ENCODE measurements at places on chromosomes 2 and 18.

- DNase-seq = no peak
These were observed 138.0 kb upstream of the ARHGAP28 start for GRCh38 chr18:6591491-6591890.

DNA sequence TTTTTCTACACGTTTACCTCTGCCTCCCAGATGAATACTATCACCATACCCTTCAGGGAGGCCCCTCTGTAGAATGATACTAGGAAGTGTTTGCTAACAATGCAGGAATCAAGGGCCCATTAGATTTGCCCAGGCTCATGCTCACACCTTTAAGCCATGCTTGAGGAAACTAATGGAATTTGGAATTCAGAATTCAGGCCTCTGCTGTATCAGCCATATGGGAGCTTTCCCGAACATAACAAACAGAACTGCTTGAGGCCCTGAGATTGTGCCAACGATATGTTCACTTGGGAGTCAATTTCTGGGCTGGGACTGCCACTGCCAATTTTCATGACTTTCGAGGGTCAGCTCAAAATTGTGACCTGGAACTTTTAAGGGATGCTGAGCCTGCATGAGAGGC, 282.5 kb downstream of the CLIP4 start:
- DNase-seq = no peak

- DNase-seq = no peak
These were observed 81.8 kb downstream of the RTP5 start for GRCh38 chr2:241951316-241951700.

DNA sequence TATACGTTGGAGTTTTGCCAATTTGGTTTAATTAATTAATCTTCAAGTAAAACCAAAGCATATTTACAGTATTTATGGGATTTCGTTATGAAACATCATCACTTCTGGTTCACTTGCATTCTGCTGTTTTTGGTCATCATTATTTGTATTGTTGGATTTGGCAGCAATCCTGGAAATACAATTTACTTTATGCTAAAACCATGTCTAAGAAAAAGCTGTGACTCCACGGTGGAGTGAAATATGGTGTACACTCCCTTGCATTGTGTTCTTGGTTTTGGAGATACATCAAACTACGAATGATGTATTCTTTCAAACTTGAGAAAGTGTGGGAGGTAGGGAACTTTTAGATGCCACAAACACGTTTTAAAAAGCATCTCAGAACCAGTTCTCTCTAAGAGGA, 106.4 kb downstream of the CTAGE1 start:
- DNase-seq = no peak

DNA sequence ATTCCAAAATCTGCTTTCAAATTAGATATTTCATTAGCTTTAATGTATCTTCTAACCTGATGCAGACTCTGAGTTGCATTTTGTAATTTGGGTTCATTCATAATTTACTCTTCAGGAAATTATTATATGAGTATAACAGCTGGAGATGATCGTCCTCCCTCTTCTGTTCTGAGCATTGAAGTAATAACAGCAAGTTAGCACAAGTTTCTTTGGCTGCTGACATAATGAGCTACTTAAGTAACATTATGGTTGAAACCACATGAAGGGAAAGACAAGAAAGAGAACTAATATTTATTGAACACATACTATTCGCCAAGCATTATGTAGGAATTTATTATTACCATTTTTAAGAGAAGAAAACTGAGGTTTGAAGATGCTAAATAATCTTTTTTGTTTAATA, 75.1 kb downstream of the CPO start:
- no peak for DNase-seq

- peak; percentile 82 for DNase-seq
These were observed 79.3 kb upstream of the IGFBP5 start for GRCh38 chr2:216774620-216775019.

GRCh38 chr18:9437021-9437437, 38.3 kb upstream of the RALBP1 start:
- DNase-seq = no peak

DNA sequence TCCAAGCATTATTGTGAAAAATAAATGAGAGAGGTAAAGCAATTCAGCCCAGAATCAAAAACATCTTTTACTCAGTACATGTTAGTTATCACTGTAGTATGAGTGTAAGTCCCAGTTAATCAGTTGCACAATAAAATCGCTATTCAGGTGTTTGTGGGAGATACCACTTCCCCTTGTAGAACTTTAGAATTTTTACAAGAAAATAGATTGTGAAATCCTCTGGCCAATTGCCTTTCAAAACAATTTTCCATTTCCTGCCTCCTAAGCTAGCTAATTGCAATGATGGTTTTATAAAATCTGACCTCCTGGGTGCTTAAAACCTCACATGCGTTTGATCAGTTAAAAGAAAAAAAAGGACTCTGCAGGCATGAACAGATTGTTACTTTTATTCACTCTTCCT, 332.5 kb downstream of the PID1 start:
- DNase-seq = no peak
